ENCODE measurements at places on chromosomes 7 and 10. TPM values are rescaled to one million over a fixed set of nuclear protein-coding genes. Genes with fewer than 3 reads are reported as not detected.

The GNG11 gene
- total RNA-seq = 1.2 TPM

DNA sequence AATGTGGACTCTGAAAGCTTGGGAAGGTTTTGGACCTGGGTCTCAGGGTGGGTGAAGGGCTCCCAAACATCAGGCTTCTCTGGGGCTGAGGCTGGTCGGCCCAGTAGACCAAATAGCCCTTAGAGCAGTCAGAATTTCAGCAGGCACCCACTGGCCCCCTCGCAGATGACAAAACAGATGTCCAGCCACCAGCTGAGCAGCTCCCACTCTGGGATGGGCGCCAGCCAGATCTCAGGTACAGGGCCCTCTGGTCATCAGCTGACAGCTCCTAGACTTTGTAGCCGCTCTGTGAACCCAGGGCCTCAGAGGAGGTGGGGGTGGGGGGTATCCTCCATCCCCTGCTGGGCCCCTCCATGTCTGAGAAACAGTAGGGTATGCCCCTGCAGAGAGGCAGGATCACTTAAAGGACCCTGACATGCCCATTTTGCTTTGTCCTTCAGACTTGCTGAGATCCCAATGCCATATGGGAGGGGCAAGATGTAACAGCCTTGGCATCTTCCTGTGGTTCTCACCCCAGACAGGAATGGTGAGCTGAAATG is 26.5 kb downstream of the HSPA12A start:
- DNase-seq = no peak

The FZD8 gene
- 3.9 TPM for total RNA-seq

DNA sequence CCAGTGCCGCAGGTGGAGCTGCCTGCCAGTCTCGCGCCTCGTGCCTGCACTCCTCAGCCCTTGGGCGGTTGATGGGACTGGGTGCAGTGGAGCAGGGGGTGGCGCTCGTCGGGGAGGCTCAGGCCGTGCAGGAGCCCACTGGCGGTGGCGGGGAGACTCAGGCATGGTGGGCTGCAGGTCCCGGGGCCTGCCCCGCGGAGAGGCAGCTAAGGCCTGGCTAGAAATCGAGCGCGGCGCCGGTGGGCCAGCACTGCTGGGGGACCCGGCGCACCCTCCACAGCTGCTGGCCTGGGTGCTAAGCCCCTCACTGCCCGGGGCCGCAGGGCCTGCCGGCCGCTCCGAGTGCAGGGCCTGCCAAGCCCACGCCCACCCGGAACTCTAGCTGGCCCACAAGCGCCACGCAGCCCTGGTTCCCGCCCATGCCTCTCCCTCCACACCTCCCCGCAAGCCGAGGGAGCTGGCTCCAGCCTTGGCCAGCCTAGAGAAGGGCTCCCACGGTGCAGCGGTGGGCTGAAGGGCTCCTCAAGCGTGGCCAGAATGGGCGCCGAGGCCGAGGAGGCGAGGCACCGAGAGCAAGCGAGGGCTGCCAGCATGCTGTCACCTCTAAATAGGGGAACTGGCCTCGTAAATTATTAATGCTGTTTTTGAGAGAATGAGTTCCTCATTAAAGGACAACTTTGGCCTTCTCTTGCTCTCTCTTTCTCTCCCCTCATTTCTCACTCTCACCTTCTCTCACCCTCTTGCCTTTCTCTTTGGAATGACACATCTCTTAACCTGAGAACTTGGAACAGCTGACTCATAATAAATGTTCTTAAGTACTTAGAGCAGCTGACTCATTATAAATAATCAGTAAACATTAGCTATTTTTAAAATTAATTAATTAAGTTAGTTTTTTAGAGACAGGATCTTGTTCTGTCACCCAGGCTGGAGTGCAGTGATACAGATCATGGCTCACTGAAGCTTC is 4.9 kb downstream of the ACADSB start:
- no peak for DNase-seq

DNA sequence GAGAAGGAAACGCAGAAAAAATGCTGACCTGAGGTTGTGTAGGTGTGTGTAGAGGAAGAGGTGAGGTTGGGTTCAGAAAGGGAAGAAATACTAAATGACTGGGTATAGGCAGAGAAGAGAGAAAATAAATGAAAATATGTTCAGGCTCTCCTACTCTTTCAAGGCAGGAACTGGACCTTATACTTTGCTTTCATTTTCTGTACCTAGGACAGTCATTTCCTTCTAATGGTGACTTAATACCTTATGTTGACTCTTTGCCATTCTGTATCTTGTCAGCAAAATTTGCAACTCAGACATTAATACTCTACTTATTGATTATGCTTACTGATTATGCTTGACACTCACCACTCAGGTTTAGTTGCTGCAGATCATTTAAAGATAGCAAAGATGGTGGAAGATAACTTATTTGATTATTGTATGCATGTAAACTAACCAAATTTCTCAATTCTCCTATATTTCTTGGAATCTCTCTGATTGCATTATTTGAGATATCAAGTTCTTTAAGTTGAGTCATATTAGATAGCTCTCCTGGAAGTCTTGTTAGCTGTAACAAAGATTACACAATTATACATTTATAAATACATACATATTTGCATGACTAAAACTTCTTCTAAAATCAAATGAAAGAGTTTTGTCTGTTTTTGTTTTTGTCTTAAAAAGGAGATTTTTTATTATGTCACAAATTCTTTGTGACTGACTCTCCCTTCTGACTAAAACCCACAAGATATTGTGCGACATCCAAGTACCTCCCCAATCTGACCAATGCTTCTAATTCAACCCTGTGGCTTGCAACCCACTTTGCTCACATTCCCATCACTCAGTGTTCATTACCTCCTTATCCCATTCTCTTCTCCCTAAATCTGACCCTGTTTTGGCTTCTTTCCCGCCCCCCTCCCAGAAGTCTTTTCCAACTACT is 20.0 kb downstream of the LRRD1 start:
- no peak for DNase-seq

The INTS15 gene
- 40.9 TPM for total RNA-seq

DNA sequence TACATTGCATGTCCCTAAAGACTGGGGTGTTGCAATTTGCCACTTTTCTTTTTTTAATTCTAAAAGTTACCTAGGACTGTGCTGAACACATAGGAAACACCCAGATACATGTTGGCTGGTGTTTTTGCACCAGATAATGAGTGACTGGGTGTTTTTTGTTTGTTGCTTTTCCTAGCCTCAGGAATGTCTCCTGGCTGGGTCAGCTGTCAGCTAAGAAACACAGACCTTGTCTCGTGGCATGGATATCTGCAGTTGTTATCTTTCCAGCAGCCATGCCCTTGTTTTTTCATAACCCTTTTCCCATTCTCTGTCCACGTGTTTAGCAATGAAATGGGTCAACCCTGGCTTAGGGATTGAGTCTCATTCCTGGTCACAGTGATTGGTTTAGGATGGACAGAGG is 433.9 kb upstream of the ZMIZ1 start:
- DNase-seq = no peak

- DNase-seq = no peak
Measured at GRCh38 chr7:92806496-92806895, 29.9 kb downstream of the CDK6 start.

The TEX36 gene
- not detected for total RNA-seq

The CYP2C18 gene
- total RNA-seq = not detected

The GPRIN2 gene
- total RNA-seq = not detected

- DNase-seq = no peak
Measured at GRCh38 chr10:79335470-79336235, 11.6 kb upstream of the PPIF start.

The CH25H gene
- total RNA-seq = not detected

GRCh38 chr10:74874649-74875048 is 48.2 kb downstream of the KAT6B start:
- no peak for DNase-seq

DNA sequence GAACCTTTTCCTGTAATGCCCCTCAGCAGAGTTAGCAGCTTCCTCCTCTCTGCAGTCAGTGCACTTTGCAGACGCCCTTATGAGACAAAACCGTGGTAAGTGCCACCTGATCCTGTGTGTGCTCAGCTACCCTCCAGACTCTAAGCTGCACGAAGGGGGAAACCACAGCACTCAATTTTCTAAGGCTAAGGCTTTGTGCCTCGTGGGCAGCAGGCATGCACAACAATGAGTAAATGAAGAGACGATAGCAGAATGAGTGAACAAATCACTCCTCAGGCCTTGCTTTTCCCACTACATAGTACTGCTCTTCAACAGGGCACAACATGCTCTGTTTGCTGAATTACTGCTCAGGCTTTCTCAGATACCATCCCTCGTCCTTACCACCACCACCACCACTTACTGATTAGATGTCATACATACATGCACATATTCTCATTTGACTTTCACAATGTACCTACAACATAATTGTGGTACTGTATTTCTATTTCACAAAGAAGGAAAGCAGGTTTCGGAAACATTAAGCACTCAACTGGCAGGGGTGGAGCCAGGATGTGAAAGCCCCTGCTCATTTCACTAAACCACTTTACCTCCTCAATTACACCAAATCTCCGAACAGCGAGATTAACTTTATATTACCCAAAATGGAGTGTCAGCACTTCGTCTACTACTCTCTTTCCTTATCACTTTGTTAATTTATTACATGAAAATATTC is 85.4 kb downstream of the ICA1 start:
- peak; percentile 84 for DNase-seq

DNA sequence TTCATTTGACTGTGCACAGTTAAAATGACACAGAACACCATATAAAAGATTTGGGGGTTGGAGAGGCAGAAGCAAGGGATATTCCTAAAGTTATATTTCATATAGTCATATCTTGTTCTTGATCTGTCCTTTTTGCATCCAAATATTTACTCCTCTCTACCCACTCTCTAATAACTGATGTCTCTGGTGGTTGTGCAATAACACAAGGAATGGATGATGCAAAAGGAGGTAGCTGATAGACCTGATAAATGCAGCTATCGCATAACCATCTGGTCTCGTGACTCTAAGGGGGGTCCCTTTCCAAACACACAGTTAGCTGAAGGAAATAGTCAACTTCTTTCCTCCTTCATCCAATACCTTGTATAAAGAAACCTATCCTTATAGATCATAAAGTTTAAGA is 123.1 kb downstream of the POLR1F start:
- no peak for DNase-seq

DNA sequence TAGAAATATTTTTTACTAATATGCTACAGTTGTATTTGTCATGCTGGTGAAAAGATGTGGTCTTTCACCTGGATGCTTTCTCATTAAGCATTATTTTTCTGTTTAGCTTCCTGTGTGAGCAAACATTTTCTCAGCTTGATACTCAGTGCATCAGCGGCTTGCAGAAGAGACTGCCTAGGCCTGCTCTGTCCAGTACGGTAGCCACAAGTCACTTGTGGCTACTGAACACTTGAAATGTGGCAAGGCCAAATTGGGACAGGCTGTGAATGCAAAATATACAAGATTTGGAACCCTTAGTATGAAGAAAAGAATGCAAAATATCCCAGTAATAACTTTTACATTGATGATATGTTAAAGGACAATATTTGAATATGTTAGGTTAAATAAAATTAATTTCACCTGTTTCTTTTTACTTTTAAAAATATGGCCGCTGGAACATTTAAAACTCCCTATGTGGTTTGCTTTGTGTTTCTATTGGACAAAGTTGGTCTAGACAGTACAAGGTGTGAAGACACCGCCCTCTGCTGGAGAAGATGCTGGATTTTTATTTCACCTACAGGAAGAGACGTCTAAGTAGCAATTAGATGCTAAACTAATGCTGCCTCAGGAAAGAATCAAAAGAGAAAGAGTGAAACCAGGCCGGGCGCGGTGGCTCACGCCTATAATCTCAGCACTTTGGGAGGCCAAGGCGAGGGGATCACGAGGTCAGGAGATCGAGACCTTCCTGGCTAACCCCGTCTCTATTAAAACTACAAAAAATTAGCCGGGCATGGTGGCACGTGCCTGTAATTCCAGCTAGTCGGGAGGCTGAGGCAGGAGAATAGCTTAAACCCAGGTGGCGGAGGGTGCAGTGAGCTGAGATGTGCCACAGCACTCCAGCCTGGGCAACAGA is 5.3 kb downstream of the SRGN start:
- DNase-seq = peak; percentile 85

GRCh38 chr7:103636153-103636552 is 190.1 kb upstream of the SLC26A5 start:
- DNase-seq = no peak

DNA sequence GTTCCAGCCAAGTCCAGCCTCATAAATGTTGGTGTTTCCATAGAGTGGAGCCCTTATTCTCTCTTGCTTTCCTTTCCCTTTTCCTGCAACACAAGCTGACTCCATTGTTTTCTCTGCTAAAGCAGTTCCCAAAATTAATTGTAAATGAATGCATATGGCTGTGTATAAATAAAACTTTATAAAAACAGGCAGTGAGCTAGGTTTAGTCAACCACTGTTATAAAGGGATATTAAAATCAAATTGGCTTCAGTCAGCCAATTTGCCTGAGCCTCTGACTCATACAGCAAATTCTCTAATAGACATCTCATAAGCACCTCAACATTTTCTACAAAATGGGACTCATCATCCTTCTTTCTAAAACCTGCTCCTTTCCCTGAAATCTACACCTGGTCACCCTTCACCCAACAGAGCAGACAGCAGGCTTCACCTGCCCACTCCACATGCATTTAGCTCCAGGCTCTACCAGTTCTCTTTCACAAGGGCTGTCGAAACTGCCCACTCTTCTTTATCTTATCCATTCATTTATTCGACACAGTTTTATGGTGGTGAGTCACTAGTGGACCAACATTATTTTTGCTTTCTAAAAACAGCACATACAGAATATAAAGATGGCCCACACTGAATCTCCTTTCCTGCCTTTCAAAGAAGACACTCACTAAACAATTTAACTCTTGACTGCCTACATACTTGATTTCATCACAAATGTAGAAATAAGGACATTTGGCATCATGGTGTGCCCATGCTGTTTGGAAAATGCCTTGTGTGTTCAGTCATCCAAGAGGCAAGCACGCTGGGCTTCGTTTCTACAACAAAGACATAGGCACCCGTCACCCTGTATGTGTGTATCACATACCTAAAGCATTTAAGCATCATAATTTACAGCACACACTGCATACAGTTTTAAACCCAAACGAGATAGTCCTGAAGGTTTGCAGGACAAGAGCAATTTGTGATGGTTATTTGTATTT is 74.6 kb upstream of the C7orf33 start:
- DNase-seq = no peak

DNA sequence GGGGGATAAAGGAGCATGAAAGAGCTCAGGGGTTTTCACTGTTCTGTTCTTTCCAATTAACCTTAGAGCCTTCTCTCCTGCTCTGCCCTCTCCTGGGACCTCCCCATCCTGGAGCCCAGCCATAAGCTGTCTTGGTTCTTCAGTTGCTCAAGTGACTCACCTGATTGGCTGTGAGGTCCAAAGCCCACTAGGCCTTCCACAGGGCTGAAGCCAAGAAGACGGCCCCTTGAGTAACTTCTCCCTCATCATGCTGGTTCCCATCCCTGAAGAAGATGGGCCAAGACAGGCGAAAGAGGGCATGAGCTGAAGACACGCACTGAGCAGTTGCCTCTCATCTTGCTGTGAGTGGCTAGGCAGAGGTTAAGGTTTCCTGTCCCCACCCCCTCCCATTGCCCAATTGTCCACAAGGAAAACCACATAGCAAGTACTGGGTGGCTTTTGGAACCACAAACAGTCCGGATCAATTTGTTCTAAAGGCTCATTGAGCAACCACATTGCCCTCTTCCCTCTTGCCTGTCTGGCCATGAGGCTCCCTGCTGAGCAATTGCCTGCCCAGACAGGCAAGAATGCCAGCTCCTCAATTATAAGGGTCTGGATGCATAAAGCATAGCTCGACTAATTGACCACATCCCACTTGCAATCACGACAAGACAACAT is 43.9 kb upstream of the GPAM start:
- DNase-seq = no peak

The DNAJC30 gene
- total RNA-seq = 11.8 TPM

All from OCI-LY7 (cell line).